ENCODE measurements at places on chromosomes 1 and 21.

DNA sequence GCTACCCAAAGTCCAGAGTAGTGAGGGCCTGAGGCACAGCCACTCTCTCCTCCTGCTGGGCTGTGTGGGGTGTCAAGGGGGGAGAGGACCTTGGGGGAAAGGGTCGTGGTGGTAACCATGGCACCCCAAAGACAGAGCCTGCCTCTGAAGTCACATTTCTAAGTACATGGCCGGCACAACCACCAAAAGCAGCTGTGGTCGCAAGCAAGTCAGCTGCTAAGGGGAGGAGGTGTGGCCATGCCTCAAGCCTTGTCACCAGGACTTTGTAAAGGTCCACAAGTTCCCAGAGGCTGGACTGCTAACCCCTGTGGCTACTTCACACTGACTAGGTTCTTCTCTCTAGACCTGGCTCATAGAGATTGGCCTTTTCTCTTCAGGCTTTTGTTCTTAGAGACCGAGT is 310.6 kb downstream of the LMX1A start:
- no peak for DNase-seq

DNA sequence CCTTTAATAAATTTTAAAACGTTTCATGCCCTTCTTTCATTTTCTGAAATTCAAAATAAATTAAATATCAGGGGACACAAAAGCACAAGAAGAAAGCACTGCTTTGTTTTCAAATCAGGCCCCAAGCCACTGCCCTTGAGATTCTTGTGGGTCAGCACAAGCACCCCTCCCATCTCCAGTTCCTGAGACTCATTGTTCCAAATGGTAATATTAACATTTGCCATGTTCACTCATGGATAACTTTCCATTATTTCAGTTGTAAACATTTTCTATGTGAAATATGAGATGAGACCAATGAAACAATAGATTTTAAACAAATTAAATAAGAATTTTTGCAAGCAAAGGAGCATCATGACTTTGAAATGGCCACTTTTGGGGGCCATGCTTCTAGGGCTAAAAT is 7.7 kb downstream of the OVAAL start:
- DNase-seq, result no peak

DNA sequence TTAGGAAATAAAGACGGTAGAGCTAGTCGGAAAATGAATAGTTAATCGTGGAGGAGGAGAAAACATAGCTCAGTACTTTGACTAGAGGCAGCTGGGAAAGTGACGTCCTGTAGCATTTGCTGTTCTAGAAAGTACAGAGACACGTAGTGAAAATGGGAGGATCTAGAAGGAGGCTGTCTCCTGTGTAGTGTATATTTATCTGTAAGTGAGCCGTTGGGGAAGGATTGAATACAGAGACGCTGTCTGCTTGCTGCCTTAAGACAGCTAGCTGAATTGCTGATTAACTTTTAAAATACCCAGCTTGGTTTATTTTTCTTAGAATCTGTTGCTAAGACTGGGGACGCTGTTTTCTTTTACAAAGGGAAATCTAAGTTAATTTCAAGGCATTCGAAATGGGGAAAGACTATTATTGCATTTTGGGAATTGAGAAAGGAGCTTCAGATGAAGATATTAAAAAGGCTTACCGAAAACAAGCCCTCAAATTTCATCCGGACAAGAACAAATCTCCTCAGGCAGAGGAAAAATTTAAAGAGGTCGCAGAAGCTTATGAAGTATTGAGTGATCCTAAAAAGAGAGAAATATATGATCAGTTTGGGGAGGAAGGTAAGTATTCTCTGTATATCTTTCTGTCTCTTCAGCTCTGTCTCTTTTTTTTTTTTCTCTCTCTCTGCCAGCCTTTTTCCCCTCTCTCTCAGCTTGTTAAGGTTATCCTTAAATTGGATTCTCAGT is at the start of gene DNAJB4:
DNAJB4 (plus strand) TSS at position 221 of the 729 bp plus-strand sequence; CDS start at position 393, 172 bp downstream.
- DNase-seq, result no peak

GRCh38 chr1:101122452-101123166 is 97.0 kb upstream of the DPH5 start:
- no peak for DNase-seq

GRCh38 chr1:224615861-224616755 is at the start of gene CNIH3:
CNIH3 (plus strand) TSS chr1:224616317; CDS start chr1:224617175, 858 bp downstream.
- DNase-seq, result peak; percentile 53

DNA sequence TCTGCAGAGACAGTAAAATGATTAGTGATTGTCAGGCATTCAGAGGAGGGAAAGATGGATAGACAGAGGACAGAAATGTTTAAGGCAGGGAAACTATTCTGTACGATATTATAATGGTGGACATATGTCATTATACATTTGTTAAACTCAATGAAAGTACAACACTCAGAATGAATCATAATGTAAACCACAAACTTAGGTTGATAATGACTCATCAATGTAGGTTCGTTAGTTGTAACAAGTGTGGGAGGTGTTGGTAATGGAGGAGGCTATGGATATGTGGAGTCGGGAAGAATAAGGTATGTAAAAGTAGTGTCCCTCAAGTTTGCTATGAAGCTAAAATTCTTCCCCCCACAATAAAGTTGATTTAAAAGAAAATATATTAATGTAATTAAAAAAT is 455.0 kb downstream of the BRINP3 start:
- no peak for DNase-seq

GRCh38 chr1:186626356-186626932 is 53.8 kb downstream of the PTGS2 start:
- DNase-seq, result no peak

DNA sequence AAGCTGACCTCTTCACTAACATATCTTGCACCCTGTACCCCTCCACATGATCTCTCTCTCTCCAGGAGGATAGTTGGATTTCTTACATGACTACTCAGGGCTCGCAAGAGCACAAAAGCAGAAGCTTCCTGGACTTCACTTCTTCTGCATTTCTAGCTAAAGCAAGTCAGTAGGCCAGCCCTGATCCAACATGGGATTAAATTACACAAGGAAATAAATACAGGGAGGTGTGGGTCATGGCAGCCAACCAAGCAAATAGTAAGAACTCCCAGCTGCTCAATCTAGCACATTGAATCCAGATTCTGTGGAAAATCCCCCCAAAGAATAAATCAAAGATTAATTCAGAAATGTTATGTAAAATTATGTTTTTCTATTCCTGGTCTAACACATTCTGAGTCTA is 33.3 kb downstream of the KLHDC7A start:
- no peak for DNase-seq

DNA sequence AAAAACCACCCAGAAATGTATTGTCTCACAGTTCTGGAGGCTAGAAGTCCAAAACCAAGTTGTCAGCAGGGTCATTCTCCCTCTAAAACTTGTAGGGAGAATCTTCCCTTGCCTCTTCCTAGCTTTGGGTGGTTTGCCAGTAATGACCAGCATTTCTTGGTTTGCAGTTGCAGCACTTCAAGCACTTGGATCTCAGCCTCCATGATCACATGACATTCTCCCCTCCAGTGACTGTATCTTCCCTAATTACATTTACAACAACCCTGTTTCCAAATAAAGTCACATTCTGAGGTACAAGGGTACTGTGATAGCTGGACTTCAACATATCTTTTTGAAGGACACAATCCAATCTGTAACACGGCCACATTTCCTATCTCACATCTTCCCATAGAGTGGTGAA is 37.2 kb downstream of the EVI5 start:
- no peak for DNase-seq

GRCh38 chr1:22808676-22809483 is 98.2 kb downstream of the EPHB2 start:
- no peak for DNase-seq

All from activated T-cell treated with anti-CD3 and anti-CD28 coated beads, Interleukin-2, amount 50 U/mL, for 1 hour (primary cell).